Esophagus (tissue), 2 donors: ENCODE measurements at places on chromosomes 13 and 19. TPM values are rescaled to one million over a fixed set of nuclear protein-coding genes. Genes with fewer than 3 reads are reported as not detected.

The PLEKHF1 gene
- polyA plus RNA-seq = 15.1 TPM

The MAST1 gene
- polyA plus RNA-seq = 0.18 TPM

The PSG3 gene
- polyA plus RNA-seq = not detected

The ZNF677 gene
- 5.1 TPM for polyA plus RNA-seq

The DCT gene
- polyA plus RNA-seq = 0.04 TPM

The HOMER3 gene
- 8.9 TPM for polyA plus RNA-seq

The AMH gene
- polyA plus RNA-seq = 2.5 TPM

The C1QTNF9B gene
- polyA plus RNA-seq = 0.04 TPM

The NKPD1 gene
- 1.3 TPM for polyA plus RNA-seq

The APC2 gene
- 0.10 TPM for polyA plus RNA-seq

The F7 gene
- 0.01 TPM for polyA plus RNA-seq

The ANKRD10 gene
- polyA plus RNA-seq = 34.4 TPM

The ICAM1 gene
- 4.8 TPM for polyA plus RNA-seq

The ZNF229 gene
- 1.5 TPM for polyA plus RNA-seq

The MYBPC2 gene
- polyA plus RNA-seq = 0.12 TPM

The SLC27A5 gene
- polyA plus RNA-seq = 7.2 TPM

The CASP14 gene
- polyA plus RNA-seq = 0.22 TPM

The GSK3A gene
- 32.9 TPM for polyA plus RNA-seq

The ZNF30 gene
- polyA plus RNA-seq = 1.3 TPM
